ENCODE measurements at places on chromosomes 6 and 20.

DNA sequence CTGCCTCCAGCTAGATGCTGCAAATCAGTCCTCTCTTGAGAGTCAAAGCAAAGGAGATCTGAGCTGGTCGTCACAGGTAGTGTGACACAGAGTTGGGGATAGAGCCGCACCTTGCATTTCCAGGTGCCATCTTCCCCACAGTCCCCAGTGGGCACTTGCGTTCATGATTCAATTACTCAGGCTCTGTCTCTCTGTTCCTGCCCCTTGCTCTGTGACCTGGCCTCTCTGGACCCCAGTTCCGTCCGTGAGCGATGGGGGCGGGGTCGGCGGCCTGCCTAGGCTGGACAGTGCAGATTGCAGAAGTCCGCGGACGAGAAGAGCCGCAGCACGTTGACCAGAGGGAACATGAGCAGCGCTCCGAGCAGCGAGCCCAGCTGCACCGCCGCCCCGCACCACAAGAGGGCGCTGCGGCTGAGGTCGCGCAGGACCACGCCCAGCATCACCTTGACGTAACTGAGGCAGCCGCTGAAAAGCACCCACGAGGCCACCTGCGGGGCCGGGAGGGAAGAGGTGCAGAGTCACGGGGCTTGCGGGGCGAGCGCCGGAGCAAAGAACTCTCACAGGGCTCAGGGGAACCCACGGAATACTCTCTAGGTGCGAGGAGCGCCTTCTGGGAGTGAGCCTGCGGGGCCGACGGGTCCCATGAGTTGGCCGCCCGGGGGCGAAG, 7.4 kb downstream of the SLC52A3 start:
- peak; percentile 45 for ATAC-seq

- peak; percentile 50 for ATAC-seq
Observed at GRCh38 chr20:43691928-43692524, 25.1 kb downstream of the MYBL2 start.

GRCh38 chr20:12153628-12154027, 235.9 kb downstream of the BTBD3 start:
- ATAC-seq: no peak

- no peak for ATAC-seq
Observed at GRCh38 chr6:132643547-132643946, 15.4 kb downstream of the TAAR1 start.

- ATAC-seq: no peak
Observed at GRCh38 chr6:24859608-24860200, 61.0 kb upstream of the ARMH2 start.

- ATAC-seq: no peak
Observed at GRCh38 chr6:79226660-79227059, 7.8 kb downstream of the HMGN3 start.

GRCh38 chr6:30614044-30614842, 2.8 kb downstream of the PPP1R10 start:
- no peak for ATAC-seq

DNA sequence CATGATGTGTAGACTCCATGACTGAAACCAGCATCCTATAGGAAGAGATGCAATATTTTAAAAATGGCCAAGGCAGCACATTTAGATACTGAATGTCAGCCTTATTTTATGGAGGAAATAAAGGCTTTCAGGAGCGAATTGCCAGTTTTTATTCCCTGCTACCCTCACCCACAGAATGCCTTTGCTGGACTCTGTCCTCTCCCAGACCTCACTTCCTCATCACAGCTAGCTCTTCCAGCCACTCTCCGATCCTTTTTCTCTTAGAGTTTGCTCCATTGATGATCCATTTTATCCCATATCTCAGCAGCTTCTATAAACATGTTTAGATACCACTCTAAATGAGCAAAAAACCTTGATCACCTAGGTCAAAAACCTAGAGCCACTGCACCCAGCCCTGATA, 137.7 kb downstream of the LRRC1 start:
- ATAC-seq: no peak

DNA sequence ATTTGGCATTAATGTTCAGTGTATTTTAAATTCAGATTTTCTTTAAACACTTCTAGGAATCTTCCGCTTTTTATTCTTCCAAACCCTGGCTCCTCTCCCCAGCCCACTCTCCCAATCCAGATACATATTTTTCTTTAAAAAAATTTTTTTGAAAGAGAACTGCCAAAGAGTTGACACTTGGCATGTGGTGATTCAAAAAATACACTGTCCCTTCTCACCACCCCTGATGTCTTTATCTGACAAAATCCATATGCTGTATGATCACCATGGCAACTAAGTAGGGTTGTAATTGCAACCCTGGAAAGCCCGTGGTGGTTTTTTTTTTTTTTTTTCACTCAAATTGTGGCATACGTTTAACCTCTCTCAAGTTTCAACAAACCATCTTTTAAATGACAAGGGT, 355.8 kb upstream of the SASH1 start:
- no peak for ATAC-seq

GRCh38 chr20:62792182-62792939, 3.9 kb upstream of the MRGBP start:
- no peak for ATAC-seq

DNA sequence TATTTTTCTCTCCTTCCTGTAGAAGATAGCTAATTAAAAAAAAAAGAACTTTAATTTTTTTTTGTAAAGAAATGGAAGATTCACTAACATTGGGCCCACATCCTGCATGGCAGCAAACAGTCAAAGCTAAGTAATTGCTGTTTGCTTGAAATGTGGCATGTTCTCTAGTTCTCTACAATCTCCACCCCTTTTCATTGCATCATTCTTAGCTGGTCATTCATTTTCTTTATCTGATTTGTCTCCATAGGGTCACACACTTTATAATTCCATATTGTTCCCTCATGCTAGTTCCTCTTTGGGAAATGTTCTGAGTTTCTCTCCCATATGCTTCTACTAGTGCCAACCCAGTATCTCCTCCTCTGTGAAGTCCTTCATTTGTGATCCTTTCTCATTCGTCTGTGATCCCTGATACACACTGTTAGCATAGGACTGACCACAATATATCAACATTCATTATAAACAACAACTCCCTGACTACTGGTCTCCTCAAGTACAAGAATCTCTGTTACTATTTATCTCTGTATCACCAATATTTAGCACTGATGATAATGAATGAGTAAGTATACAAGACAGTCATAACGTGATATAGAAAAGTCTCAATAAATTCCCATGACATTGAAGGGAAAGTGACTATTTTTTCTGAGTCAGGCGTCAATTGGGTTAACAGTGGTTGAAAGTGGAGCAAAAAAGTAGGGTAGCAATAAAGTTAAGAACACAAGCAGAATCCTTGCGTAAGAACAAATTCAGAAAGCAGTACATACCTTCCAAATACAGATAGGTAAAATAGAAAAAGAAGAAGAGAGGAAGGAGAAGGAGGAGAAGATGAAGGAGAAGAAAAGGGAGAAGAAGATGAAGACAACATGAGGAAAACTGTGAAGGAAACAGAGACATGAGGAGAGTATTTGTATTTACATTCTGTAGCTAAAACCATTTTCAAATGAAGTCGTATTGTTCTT, 33.2 kb upstream of the MYB start:
- no peak for ATAC-seq

DNA sequence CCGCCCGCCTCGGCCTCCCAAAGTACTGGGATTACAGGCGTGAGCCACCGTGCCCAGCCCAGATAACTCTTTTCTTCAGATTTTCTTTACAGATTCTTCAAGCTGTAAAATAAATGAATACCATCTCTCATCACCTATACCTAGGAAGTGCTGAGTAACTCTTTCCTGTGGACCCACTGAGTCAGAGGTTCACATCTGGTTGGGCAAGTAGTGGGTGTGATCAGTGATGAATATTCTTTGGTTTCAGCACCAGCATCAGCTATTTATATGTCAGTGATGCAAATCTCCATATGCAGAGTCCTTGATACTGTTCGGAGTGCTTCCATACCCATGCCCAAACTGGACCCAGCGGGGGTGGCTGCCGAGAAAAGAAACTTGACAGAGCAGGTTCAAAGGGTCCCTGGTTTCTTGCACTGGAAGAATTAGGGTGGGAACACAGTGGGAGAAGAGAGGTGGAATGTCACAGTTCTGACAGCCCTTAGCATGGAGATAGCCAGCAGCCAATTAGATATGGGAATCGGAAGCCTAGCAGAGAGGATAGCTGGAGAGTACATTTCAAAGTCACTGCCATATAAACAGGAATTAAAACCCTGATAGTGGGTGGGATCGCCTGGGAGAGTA, 64.9 kb upstream of the DDR1 start:
- ATAC-seq: peak; percentile 88

GRCh38 chr6:7159790-7160525, 52.2 kb downstream of the RREB1 start:
- no peak for ATAC-seq

GRCh38 chr6:161954699-161955276, 680.9 kb upstream of the AGPAT4 start:
- no peak for ATAC-seq

- no peak for ATAC-seq
Observed at GRCh38 chr6:89154131-89154530, 8.3 kb downstream of the PM20D2 start.

DNA sequence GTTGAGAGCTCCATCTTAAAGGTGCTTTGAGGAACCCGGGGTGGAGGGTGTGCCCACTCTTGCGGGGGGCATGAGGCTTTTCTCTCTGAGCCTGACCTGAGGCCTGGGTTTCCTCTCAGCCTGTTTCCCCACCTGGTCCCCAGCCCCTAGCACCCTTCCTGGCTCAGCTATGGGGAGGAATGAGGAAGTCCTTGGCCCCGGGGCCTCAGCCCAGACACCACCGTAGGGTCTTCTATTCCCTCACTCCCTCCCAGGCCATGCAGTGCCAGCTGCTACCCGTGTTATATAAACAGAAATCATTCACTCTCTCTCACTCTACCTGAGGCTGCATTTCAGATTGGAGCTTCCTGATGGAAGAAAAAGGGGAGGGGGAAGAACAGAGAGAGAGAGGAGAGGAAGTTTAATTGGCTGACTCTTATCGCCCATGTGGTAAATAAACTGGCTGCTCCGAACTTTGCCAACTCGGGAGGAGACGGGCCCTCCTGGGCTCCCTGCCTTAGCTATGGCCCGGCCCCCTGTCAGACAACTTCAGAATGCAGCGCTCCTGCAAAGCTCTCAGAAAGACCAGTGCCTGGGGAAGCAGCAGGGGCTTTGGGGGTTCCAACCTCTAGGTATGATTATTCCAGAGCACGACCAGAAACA, 2.8 kb downstream of the CDH22 start:
- no peak for ATAC-seq

GRCh38 chr6:29602564-29603361, 17.8 kb downstream of the OR2H2 start:
- no peak for ATAC-seq

- ATAC-seq: no peak
Observed at GRCh38 chr6:161091972-161092701, 100.6 kb downstream of the MAP3K4 start.

DNA sequence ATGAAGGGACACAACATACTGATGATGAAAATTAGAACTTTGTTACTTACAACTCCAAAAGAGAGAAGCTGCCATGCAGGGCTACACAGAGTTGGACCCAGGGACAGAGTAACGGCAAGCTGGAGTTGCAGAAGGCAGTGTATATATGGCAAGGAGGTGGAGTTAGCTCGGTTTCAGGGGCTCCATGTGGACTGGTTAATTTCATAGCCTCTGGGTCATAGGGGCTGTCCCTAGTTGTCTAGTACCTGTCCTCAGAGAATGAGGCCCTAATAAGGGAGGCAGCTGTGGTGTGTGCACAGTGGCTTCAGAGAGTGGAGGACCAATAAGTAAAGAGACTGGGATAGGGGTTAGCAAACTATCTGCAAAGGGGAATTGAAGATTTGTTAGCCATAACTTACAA, 7.9 kb upstream of the ZSCAN12 start:
- ATAC-seq: no peak

DNA sequence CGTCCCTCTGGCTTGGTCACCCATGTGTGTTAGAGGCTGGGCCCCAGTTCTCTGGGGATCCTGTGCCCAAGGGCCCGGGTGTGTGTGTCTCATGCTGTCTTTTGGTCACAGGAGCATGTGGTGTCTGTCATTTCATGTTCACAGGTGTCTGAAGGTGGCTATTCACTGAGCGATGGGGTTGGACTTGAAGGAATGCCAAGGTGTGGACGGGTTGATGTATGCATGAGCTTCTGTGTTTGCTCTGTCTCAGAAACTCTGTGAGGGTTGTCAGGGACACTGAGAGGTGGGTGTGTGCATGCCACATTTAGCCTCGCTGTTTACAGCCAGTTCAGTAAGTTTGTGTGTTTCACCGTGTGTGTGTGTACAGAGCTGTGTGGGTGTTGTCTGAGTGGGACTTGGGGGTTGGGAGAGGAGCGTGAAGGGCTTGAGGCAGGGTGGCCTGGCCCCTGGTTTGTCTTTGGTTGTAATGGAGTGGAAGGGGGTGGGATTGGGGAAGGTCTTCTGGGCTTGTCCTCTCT, 1.2 kb downstream of the DDR1 start:
- ATAC-seq: peak; percentile 51

DNA sequence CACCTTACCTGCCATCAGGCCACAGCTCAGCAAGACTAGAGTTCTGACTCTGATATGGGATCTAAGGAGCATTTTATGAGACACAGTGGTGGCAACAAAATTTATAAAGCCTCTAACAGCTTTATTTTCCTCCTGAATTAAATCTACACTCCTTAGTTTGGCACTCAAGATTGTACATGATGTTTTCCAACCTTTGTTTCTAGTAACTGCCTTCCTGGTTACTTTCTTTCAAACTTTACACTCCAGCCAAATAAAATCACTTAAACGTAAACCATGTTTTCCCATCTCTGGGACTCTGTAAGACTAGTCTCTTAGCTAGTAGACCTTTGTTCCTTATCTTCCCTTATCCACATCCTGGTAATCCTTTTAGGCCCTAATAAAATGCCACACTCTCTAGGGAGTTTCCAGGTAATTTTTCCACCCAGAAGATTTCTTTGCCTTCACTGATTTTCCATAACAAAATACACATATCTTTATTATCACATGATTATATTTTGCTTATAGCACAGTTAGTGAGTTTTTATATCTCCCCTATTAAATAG, 92.1 kb downstream of the PKHD1 start:
- ATAC-seq: no peak

DNA sequence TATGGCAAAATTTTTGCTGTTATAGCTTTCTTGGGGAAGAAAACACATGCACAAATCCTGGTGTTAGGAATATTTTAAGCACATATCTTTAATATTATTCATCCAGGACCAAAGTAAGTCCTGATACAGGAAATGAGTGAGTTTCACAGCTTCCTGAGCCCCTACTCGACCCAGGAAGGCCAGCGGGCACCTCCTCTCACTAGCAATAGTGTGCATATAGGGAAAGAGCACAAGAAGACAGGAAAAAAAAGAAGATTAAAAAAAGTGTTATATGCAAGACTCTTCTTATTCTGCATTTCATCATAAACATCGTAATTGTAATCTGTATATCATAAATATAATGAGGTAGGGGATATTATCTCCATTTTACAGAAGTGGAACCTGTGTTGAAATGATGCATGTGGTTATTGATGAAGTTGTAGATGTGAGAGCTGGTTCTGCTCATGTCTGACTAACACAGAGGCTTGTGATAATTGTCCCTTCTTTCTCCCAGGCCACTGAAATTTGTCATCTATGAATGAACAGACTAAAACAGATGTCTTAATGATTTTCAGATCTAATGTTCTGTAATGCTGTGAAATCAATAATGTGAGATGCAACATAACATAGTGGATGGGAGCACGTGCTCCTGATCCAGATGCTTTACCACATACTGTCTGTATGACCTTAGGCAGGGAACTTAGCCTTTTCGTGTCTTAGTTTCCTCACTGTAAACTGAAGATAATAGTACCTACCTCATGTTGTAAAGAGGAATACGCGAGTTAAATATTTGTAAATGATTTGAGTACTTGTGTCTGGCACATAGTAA, 101.2 kb downstream of the MYO6 start:
- no peak for ATAC-seq

All from esophagus mucosa (tissue), 1 donor.